ENCODE measurements at places on chromosomes 1 and 21.
A peak's percentile ranks its signal among the peaks of the same experiment; 100 is the strongest.

DNA sequence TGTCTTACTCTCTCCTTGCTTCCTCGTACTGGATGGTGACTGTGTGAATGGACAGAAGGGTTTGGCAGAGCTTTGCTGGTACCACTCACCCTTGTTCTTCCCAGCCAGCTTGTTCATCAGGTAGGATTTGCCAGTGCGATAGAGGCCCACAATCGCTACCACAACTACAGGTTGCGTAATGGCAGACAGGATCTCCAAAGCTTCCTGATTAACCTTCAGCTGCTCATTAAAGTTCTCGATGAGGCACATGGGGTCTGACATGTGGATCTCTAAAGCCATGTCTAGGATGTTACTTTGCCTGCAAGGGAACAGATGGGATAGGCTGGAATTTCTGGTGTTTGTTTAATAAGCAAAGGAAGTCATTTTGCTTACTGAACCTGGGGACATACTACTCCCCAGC lies 3.4 kb downstream of the GBP5 start:
- DNase-seq, result no peak

DNA sequence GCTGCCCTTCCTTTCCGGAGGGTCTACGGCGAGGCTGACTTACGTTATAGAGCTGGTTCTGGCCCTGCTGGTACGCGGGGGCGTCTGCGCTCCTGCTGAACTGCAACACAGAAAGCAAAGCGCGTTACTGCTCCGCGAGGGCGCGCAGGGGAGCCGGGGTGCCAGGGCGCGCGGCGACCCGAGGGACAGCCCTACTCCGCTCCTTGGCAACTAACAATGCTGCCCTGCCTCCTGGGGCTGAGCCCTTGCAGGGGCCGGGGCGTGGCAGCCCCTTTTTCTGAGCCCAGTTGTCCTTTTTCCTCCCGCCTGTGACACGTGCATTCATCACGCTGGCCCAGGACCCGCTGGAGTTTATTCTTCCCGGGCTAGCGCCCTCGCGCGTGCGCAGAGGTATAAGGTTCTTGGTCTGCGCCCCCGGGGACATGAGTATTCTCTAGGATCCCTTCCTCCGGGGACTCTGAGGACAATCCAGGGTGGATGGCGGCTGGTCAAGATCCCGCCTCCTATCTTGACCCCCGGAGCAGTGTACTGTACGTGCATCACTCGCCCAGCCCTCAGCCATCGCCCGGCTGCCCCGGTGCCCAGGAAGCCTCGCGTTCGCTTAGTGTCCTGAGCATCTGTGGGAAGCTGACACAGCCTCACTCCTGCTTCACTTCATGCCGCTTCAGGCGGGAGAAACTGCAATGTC lies 78.9 kb downstream of the CD247 start:
- DNase-seq, result peak; percentile 72

DNA sequence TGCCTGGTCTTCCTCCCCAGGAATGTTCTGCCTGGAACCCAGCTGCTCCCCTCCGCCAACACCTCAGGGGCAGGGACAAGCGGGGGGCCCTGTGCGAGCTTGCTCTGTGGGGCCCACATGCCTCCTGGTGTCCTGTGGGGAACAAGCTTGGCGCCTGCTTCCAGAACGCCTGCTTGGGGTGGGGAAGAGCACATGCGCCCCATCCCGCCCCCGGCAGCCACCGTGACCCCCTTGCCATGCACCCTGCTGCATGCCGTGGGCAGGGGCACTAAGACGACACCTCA lies 57.4 kb downstream of the MEGF6 start:
- no peak for DNase-seq

DNA sequence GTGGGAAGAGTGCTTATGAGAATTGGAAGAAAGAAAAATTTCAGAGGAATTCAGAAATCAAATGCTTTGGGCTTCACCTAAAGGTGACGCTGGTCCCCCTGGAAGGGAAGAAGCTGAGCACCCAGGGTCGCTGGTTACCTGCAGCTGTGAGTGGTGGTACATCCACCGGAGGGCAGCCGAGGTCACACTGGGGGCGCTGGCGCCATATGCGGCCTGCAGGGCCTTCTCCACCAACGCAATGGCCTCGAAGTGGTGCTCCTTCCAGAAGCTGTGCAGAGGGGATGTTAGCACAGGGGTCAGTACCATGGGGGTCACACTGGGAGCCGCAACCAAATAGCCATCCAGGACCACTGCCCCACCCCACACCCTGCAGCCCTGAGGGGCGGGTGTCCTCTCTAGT lies 6.1 kb downstream of the AKR7A2 start:
- no peak for DNase-seq

- DNase-seq, result no peak
Measured at GRCh38 chr21:44425895-44426662, 29.2 kb upstream of the LRRC3 start.

DNA sequence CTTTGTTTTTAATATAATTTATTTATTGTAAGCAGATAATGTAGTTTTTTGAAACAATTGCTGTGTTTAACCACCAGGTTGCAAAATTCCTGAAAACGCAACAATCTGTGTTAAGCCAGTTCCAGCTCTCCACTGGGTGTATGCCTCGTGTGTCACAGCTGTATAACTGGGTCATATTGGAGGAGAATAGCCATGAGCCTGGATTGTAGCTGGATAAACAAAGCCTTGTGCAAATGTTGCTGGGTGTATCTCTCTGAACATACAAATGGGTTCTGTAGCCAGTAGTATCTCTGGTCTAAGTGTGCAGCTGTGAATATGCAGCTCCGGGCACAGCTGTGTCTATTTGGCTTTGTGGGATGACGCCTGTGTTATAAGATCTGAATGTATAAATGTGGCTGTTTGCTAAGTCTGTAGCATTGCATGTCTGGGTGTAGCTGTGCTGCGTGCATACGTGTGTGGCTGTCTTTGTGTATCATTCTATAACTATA lies 2.8 kb downstream of the TCEA3 start:
- DNase-seq, result peak; percentile 53

GRCh38 chr1:59154401-59154800 lies 142.5 kb upstream of the FGGY start:
- DNase-seq, result no peak

DNA sequence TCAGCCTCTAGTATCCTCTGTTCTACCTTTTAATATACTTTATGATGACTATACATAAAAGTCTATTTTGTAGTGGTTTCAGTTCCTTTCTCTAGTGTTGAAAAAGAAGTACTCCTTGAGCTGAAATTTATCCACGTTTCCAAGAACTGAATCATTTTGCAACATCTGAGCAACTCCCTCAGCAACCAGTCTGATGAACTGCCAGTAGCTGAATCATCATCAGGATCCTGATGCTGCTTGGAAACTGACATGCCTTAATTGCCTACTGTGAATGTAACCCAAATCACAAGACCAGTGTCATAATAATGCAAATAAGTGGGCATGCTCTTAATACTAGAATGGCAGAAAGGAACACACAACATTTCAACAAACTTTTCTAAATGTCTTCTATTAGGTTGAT lies 103.3 kb downstream of the CYYR1 start:
- peak; percentile 3 for DNase-seq

GRCh38 chr1:172382406-172382805 lies 38.1 kb upstream of the C1orf105 start:
- no peak for DNase-seq

DNA sequence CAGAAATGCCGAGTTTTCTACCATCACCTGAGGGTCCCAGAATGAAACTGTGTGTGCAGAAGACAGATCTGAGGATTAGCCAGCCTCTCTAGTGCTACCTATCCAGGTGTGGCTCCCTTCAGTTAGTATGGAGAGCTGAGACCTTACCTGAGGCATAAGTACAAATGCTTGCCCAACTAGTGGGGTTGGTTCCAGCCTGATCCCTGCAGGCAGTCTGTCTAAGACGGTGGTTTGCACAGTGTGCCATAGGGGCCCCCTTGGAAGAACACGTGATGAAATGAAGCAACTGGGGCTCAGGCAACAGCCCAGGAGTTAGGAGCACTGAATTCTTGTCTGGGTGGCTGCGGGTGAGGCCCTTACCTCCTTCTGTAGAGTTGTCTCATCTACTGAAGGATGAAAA lies 15.6 kb downstream of the S100A7A start:
- DNase-seq, result no peak

DNA sequence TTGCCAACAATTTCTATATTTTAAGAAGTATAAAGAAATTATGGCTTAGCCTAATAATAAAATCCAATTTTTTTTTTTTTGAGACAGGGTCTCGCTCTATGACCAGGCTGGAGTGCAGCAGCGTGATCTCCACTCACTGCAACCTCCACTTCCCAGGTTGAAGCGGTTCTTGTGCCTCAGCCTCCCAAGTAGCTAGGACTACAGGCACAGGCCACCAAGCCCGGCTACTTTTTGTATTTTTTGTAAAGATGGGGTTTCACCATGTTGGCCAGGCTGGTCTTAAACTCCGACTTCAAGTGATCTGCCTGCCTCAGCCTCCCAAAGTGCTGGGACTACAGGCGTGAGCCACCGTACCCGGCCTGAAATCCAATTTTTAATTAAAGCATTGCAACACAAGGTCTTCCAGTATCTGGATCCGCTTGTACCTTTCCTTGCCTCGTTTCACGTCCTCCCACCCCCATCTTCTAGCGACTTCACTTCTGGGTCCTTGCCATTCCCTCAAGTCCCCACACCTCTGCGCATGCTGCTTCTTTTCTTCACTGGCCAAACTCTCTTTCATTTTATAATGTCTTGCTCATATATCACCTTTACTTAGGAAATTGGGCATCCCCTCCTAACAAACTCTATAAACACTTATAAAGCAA lies 2.3 kb downstream of the FUBP1 start:
- DNase-seq, result no peak

- DNase-seq, result no peak
Measured at GRCh38 chr1:27070390-27071048, 57.9 kb upstream of the TENT5B start.

GRCh38 chr1:66350001-66350547 lies 183.9 kb upstream of the SGIP1 start:
- DNase-seq, result no peak

GRCh38 chr1:11797525-11798216 lies 8.1 kb downstream of the MTHFR start:
- peak; percentile 53 for DNase-seq

DNA sequence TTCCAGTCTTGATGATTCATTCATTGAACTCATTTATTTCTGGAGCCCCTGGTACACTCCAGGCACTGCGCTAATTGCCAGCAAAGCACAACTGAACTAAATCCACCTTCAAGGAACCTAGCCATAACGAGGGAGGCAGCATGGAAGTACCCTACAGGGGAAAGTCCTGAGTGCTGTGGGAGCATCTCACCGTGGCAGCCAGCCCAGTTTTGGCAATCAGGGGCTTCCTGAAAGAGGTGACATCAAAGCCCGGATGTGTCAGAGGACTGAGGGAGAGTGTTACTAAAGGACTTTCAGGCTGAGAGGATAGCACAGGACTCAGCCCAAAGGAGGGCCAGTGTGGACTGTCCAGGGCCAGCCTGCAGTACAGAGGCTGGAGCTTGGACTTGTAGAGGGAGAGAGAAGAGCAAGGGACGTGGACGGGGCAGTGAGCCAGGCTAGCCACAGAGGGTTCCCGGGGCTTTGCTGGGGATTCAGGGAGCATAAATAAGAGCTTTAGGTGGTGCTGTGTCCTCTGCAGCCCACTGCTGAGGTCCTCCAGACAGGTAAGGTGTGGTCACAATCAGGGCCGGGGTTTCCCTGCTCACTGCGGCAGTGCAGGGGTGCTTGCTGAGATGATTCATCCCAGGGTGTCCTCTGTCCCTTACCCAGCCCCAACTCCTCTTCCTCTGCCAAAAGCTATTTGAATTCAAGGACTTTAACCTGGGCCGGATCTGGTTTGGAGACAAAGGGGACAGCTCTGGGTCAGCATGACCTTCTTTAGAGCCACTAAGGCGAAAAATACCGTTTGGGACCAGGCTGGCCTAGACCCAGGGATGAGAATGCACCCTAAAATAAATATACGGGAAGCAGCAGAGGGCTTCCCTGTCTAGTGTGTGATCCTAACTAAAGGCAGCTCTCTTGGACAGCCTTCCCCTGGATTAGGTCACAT lies 128.3 kb downstream of the EDEM3 start:
- no peak for DNase-seq

GRCh38 chr1:74531796-74532195 lies 19.4 kb upstream of the LRRC53 start:
- no peak for DNase-seq
